ENCODE measurements at places on chromosomes 1 and 21.

DNA sequence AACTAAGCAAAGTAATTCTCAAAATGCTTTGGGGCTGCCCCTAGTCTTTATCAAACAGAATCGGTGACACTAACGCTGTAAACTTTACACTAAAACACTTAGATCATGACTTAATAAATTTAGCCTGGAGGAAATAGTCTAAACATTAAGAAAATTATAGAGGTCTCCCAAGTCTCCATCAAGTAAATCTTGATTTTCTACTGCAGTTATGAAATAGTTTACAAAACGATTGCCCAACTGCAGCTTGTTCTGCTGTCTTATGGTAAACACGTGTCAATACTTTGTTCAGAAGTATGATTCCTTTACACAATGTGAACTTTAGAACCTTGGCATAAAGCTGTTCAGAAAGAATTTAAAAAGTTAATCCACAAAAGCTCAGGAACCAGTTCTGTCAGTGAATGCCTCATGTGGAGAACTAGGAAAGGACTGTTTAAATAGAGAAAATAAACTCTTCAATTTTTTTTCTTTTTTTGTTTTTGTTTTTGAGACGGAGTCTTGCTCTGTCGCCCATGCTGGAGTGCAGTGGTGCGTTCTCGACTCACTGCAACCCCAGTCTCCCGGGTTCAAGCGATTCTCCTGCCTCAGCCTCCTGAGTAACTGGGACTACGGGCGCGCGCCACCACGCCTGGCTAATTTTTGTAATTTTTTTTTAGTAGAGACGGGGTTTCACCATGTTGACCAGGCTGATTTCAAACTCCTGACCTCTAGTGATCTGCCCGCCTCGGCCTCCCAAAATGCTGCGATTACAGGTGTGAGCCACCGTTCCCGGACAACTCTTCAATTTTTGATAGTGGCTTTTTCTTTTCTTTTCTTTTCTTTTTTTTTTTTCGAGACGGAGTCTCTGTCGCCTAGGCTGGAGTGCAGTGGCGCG lies 1.6 kb downstream of the DDI2 start:
- DNase-seq: peak; percentile 69

DNA sequence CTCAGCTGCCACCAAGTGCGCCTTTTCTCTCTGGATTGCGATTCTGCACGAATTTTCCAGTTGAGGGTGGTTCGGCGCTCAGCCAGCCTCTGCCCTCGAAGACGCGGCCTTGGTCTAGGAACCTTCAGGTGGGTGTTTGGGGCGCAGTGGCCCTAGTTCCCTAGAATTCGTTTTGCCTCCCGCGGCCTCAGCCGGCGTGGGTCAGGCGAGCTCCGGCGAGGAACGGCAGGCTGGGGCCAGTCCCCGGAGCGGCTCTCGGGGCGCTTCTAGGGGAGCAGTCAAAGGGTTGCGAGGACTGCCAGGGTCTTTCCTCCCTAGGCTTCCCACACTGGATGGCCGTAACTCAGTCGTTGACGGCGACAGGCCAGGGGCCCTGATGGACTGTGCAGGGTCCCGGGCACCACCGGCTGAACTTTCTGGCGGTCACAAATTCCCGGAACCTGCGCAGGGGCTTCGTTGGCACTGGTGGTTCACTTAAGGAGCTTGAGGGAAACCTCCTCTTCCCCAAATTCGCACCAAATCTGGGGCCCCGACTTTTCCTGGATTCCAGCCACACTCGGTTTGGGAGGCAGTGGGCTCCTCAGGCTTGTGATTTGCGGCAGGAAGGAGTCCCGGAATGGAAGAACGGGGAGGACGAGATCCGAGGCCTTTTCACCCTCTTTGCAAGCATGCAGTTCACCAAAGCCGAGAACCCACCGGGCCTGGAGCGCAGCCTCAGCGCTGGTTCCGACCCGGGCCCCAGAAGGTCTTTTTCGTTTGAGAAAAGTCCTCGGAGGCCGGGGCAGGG lies 1.2 kb downstream of the DMBX1 start:
- DNase-seq: no peak

DNA sequence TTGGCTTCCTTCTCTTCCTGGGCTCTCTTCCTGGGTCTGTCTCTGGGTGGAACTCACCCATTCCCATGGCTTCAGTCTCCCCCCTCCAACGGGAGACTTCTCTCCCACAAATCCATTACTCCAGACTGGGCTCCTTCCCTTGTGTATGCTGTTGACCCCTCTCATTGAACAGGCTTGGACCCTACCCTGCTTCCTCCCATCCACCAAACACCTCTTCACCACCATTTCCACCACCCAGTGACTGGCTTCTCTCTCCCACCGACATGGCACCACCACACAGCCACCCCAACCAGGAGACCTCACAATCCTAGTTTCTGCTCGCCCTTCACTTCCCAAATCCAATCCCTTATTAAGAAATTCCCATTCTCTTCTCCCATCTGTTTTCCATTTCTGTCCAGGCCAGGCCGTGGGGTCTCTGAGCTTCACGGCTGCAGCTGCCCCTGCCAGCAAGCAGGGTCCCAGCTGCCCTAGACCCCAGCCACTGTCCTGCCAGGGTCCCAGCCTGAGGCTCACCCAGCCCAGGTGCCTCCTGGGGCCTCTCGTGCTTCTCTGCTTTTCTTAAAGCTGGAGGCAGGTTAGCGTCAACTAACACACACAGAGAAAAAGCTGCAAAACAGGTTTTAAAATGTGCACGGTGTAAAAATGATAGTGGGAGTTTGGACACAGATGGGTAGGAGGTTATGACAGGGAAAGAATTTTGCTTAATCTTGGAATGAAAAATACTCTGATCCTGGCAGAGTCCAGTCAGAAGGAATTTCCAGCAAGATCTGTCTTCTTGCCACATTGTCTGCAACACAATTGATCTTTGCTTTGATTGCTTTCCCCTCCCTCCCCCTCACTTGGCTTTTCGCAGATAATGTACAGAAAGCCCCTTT lies 383.8 kb upstream of the VAMP3 start:
- no peak for DNase-seq

DNA sequence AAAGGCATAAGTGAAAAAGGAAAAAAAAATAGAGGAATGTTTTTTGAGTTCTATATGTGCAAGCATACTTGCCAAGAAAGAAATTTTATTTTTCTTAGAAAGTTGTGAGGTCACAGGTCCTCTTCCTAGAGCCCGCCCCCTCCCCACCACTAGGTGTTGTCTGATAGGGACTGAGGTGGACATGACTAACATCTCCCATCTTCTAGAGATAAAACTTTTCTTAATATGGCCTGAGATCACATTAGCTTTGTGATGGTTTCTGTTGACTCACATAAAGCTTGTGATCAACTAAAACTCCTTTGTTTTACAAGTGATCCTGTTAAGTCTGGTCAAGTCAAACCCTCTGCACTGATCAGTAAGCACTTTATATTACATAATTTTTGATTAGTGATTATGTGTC lies 33.4 kb upstream of the CITED4 start:
- DNase-seq: no peak

DNA sequence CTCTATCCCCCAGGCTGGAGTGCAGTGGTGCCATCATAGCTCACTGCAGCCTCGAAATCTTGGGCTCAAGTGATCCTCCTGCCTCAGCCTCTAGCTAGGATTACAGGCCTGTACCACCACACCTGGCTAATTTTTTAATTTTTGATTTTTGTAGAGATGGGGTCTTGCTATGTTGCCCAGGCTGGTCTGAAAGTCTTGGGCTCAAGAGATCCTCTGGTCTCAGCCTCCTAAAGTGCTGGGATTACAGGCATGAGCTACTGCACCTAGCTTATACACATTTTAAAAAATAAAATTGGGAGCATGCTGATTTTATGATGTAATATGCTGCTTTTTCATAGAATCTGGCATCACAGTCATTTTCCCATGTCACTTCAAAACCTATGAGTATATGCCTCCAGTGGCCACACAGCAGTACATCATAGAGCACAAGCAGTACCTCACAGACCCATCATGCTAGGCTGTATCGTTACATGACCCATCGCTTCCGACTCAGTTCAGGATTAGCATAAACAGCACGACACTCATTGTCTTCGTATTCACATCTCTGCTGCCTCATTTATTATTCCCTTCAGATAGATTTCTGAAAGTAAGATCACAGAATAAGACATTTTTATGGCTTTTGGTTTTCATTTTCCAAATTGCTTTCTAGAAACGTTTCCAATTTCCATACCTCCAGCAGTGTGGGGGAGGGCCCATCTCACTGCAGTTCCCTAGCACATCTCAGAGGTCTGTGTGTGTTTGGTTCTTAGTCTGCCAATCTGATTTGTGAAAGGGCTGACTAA lies 35.9 kb upstream of the CCSAP start:
- DNase-seq: peak; percentile 10

- no peak for DNase-seq
Observed at GRCh38 chr1:244060686-244061085, 9.6 kb downstream of the ZBTB18 start.

DNA sequence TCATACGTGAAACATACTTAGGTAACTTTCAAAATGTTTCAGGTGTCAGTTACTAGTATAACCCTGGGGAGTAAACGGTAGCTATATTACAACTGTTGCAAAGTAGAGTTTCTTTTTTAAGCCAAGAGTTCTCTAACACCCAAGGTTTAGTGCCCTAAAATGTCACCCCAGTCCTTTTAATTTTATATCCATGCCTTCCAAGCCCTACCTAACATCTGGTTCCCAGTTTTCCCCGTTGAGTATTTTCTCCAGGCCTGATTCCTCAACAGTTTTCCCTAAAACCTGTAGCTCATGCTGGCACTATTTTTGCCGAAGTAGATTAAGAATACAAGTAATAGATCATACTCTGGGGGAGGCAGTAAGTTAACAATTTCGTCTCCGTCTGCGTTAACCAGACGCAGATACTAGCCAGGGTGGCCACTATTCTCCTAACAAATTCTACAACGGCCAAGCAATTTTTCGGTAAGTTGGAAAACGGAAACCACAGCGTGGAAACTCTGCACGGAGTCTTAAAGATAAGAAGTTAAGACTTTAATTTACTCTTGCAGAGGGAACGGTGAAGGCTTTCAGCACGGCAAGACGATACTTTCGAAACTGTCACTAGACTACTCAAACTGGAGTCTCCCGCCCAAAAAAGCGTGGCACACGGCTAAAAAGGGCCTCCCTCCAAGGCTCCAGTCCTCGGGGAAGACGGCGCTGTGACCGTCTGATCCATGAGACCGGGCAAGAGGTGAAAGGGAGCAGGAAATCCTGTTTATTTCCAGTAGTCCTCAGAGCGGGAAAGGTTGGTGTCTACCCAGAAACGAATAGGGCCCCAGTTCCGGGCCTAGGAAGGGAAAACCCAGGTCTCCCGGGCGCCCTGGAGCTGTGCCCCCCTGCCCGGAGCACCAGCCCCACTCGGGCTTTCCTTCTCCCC lies 945 bp downstream of the SRSF4 start:
- DNase-seq: no peak

- no peak for DNase-seq
Observed at GRCh38 chr1:189311915-189312314, 1165.7 kb downstream of the BRINP3 start.

- no peak for DNase-seq
Observed at GRCh38 chr21:38478782-38479181, 19.5 kb downstream of the ERG start.

- peak; percentile 80 for DNase-seq
Observed at GRCh38 chr21:38989745-38990423, 184.2 kb downstream of the ETS2 start.

- no peak for DNase-seq
Observed at GRCh38 chr1:17948594-17948993, 159.0 kb upstream of the IGSF21 start.

DNA sequence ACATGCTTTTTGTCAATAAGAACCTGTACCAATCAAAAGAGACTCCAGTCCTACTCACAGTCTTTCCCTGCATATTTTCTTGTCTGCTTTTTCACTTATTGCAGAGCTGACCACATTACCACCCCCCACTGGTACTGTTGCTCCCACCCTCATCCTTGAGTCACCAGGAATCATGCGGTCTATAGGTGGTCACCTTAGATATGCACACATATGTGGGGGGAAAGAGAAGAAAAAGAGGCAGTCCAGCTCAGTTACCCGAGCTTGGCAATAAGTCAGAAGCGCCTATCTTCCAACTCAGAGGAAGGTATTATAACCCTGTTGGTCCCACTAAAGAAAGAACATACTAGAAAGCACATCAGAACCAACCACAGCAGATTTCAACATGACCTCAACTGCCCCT lies 119.2 kb downstream of the SMYD2 start:
- DNase-seq: peak; percentile 24

DNA sequence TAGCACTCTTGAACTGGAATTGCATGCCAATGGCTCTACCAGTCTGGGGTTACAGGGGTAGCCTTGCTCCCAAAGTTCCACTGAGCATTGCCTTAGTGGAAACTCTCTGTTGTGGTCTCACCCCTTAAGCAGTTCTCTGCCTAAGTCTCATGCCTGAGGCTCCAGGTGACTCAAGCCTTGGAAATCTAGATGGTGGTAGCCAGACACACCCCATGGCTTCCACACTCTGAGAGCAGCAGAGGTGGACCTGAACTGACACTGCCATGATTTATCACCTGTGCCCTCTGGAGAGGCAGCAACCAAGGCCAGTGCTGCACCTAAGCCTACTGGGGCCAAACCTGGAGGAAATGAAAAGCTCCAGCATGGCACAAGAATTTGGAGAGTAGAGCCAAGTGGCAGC lies 285.7 kb upstream of the PKN2 start:
- no peak for DNase-seq

- DNase-seq: no peak
Observed at GRCh38 chr1:86169625-86170024, 13.1 kb upstream of the COL24A1 start.

DNA sequence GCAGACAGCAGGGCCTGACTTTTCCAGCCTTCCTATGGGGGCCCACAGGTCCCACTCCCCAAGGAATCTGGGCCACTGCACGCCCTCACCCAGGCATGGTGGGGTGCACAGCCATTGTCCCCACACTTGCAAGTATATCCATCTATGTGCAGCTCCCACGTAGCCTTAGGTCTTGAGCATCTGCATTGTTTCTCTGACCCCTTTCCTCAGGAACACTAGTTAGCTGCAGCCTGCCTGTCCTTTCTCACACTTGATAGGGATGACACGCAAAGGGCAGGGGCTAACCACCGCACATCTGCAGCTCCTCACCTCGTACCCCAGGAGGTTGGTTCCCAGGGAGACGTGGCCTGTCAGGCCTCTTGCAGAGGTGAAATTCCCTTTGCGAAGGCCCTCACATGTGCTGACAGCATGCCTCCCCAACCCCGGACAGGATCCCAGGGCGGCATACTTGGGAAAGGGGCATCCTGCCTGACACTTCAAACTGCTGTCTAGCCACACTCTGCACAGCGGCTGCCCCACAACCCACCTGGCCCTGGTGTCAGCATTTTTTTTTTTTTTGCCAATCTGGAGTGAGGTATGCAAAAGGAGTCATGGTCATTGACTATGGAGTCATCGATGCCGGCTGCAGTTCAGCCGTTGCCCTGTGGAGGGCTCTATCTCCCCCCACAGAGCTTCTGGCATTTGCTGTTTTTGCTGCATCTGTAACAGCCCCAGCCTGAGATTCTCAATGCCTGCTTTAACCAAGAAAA lies 5.0 kb downstream of the JMJD4 start:
- DNase-seq: peak; percentile 38

- peak; percentile 61 for DNase-seq
Observed at GRCh38 chr1:65177457-65177856, 29.5 kb downstream of the AK4 start.

- DNase-seq: no peak
Observed at GRCh38 chr1:230750576-230750975, 3.4 kb downstream of the CAPN9 start.
